Esophagus squamous epithelium (tissue), 5 donors: ENCODE measurements at places on chromosomes 3 and 15. TPM values are rescaled to one million over a fixed set of nuclear protein-coding genes. Genes with fewer than 3 reads are reported as not detected.

DNA sequence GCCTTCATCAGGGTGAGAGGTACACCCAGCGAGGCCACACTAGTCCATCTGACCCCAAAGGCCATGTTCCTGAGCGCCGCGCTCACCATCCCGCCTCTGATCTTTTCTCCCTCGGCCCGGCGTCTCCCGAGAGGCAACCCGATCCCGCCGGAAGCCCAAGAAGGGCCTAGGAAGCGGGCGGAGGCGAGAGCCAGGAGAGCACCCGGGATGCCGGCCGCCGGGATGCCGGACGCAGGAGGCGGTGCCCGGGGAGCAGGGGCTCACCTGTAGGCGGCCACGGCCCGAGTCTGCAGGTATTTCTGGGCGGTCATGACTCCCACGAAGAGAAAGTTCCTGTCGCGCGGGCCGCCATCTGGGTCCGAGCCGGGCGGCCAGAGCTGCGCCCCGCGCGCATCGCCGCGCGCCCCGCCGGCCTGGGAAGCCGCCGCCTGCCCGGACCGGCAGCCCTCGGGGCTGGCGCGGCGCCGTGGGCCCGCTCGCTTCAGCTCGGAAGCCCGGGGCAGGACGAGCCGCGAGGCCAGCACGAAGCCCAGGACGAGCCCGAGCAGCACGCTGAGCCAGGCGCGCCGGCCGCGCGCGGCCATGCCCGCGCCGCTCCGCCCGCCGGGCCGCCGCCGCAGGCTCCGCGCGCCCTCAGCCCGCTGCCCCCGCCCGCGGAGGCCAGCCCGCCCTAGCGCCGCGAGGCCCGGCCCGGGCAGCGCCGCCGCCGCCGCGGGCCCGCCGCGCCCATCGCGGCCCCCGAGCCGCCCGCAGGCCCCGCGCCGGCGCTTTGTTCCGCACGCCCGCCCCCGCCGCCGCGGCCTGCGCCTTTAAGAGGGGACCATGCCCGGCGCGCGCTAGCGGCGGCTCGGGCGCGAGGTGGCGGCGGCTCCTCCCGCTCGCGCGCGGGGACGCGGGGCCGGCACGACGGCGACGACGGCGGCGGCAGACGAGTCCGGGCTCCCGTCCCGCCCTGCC, 697 bp downstream of the CHSY1 start:
- H3K27me3 ChIP-seq, result no peaks in the 10 kb centered on the region
- H3K4me3 ChIP-seq, result peak overlapping the region; percentile 70
- H3K4me1 ChIP-seq, result peaks cover 32% of the 10 kb centered on the region
- peak overlapping the region; percentile 90 for H3K27ac ChIP-seq
- no peak for DNase-seq

DNA sequence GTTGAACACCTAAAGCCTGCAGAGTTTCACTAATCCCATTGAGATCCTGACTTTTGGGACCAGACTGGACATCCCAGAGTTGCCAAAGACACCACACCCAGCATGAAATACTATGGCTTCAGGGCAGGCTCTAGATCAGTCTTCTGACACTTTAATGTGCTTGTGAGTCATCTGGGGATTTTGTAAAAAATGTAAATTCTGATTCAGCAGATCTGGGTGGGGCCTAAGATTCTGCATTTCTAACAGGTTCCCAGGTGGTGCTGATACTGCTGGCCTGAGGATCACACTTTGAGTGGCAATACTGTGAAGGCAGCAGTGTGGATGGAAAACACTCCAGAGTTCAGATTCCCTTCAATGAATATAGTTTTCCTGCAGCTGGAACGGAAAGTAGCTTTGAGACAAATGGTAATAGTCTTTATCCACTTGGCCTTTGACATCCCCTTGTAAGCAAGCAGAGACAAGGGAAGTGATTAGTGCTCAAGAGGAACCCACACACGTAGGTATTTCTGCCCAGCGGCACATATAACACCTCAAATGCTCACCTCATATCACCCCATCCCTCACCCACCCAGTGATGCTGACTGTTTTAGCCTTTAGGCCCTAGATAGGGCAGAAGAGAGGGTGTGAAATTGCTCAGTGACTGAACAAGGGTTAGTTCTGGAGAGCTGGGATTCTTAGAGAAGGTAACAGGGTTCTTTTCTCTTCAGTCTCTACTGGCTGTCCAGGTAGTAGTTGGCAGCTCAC, 51.5 kb upstream of the GSK3B start:
- H3K4me3 ChIP-seq, result no peak overlapping the region
- peak overlapping the region; percentile 55 for H3K27ac ChIP-seq
- peaks cover 13% of the 10 kb centered on the region for H3K27me3 ChIP-seq
- no peak for DNase-seq
- peaks cover 10% of the 10 kb centered on the region for H3K4me1 ChIP-seq

Gene OXTR
- 3.8 TPM for total RNA-seq

- no peaks in the 10 kb centered on the region for H3K36me3 ChIP-seq
- no peaks in the 10 kb centered on the region for H3K27me3 ChIP-seq
- no peak for DNase-seq
- H3K4me1 ChIP-seq, result no peaks in the 10 kb centered on the region
Measured at GRCh38 chr3:101202640-101203039, 117.7 kb downstream of the IMPG2 start.

GRCh38 chr3:69012800-69013252, 658 bp downstream of the EOGT start:
- DNase-seq, result no peak
- peaks cover 28% of the 10 kb centered on the region for H3K36me3 ChIP-seq
- peak overlapping the region; percentile 97 for H3K27ac ChIP-seq
- H3K4me3 ChIP-seq, result peak overlapping the region; percentile 72
- no peaks in the 10 kb centered on the region for H3K27me3 ChIP-seq
- peaks cover 13% of the 10 kb centered on the region for H3K4me1 ChIP-seq

Gene CELF6
- not detected for total RNA-seq

GRCh38 chr3:152550284-152550683, 281.6 kb downstream of the MBNL1 start:
- no peaks in the 10 kb centered on the region for H3K27me3 ChIP-seq
- no peak for DNase-seq
- H3K36me3 ChIP-seq, result no peaks in the 10 kb centered on the region
- no peak overlapping the region for H3K27ac ChIP-seq
- H3K4me3 ChIP-seq, result no peak overlapping the region
- H3K4me1 ChIP-seq, result no peaks in the 10 kb centered on the region

- DNase-seq, result no peak
- no peak overlapping the region for H3K4me3 ChIP-seq
- no peaks in the 10 kb centered on the region for H3K4me1 ChIP-seq
- no peak overlapping the region for H3K27ac ChIP-seq
- H3K36me3 ChIP-seq, result no peaks in the 10 kb centered on the region
Measured at GRCh38 chr3:30535525-30535924, 70.9 kb upstream of the TGFBR2 start.
